ENCODE measurements at places on chromosomes 2 and 18.

DNA sequence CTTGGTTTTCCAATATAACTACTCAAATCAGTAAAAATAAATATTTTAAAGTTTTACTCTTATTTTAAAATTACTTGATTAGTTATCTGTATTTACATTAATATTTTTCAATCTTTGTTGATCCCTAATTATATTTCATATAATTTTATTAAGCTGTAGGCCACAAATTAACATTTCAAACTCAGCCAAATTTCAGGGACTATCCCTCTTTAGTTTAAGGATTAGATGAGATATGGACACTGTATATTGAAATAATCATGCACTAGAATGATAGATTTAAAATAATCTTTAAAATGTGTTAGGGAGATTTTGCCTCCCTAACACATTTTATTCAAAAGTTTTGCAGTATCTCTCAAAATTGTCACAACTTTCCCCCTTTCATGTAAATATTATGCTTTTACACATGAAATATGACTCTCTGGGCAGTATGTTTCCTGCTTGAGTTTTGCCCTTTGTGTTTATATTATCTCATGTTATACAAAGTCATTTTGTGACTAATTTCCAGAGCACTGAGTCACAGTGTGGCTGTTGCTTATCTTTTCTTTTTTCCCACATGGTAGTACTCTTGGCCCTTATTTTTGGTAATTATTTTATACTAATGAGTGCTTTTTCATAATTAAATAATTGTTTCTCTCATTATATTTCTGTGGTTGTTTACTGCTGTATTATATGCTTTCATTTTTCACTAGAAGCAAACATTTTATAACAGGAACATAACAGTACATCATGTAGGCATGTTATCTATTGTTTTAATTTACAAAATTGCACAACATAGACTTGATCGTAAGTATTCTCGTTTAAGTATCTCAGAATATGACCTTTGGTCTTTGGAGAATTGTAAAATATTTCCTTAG lies 1.2 kb downstream of the TFPI start:
- no peak for DNase-seq

- no peak for DNase-seq
Observed at GRCh38 chr2:64930258-64930671, 58.9 kb upstream of the SLC1A4 start.

DNA sequence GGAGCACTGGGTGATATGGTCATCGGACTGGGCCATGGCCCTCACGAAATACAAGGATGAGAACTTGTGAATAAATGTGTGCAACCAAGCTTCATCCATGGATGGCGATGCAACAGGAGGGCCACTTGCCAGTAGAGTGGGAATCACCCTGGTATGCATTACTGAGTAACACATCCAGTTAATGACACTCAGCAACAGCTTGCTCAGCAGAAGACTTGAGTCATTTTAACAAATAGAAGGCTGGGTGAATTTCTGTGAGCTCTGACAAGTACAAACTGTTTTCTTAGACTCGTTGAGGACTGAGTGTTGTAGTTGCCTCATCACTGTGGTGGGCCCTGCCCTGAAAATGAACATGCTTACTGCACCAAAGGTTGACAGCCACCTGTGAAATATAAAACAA lies 221.6 kb downstream of the NCKAP5 start:
- DNase-seq = no peak

- no peak for DNase-seq
Observed at GRCh38 chr18:37396971-37397720, 168.5 kb downstream of the CELF4 start.

- no peak for DNase-seq
Observed at GRCh38 chr2:167860082-167860481, 387.3 kb downstream of the STK39 start.

DNA sequence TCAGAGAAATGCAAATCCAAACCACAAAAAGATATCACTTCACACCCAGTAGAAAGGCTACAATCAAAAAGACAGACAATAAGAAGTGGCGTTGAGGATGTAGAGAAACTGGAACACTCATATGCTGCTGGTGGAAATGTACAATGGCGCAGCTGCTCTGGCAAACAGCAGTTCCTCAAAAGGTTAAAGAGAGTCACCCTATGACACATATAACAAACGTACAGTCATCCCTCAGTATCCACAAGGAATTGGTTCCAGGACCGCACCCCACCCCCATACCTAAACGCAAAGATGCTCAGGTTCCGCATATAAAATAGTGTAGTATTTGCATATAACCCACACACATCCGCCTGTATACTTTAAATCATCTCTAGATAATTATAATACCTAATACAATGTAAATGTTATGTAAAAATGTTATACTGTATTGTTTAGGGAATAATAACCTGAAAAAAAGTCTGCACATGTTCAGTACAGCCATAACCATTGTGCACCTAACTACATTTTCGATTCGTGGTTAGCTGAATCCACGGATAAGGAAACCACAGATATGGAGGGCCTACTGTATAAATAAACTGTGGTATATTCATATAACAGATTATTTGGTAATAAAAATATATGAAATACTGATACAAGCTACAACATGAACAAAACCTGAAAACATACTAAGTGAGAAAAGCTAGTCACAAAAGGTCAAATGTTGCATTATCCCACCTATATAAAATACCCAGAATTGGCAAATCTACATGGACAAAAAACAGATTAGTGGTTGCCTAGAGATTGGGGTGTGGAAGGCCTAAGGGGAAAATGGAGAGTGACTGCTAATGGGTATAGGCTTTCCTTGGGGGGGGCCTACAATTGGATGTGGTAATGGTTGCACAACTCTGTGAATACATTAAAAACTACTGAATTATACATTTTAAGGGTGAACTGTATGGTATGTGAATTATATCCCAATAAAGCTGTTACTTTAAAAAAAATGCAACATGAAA lies 37.5 kb downstream of the UXS1 start:
- no peak for DNase-seq

DNA sequence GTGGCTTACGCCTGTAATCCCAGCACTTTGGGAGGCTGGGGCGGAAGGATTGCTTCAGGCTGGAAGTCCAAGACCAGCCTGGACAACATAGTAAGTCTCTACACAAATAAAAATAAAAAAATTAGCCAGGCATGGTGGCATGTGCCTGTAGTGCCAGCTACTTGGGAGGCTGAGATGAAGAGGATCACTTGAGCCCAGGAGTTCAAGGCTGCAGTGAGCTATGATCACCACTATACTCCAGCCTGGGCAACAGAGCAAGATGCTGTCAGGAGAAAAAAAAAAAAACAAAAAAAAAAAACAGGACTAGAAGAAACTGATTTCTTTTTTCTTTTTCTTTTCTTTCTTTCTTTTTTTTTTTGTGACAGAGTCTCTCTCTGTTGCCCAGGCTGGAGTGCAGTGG lies 13.6 kb downstream of the SPDYA start:
- no peak for DNase-seq

GRCh38 chr2:232097260-232097659 lies 135.7 kb downstream of the DIS3L2 start:
- no peak for DNase-seq

- DNase-seq = no peak
Observed at GRCh38 chr2:70381821-70382220, 80.0 kb upstream of the FAM136A start.

DNA sequence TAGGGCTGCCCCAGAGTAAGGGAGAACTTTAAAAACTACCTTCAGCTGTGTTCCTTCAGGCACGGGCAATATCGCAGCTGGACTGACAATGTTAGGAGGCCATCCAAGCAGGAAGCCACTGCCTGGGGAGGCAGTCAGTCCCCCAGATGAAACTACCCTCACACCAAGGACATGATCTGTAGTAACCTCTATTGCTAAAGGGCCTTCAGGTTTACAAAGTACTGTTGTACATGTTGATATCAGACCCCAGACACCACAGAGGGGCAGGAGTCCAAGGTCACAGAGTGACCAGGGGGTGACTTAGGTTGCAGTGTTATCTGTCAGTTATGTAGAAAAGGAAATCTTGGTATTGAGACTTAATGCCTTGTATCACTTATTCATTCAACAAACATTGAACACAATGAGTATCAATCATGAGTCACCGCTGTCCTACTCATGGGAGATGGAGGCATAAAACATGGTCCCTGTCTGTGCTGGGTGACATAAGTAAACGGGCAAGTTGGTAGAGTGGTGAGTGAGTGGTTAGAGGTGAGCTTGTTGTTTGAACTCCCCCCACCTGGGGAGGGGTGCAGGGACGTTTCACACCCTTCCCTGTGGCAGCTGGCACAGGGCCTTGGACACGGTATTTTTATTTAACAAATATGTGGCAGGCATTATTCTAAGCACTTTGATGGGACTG lies 7.1 kb downstream of the CABLES1 start:
- DNase-seq = no peak

DNA sequence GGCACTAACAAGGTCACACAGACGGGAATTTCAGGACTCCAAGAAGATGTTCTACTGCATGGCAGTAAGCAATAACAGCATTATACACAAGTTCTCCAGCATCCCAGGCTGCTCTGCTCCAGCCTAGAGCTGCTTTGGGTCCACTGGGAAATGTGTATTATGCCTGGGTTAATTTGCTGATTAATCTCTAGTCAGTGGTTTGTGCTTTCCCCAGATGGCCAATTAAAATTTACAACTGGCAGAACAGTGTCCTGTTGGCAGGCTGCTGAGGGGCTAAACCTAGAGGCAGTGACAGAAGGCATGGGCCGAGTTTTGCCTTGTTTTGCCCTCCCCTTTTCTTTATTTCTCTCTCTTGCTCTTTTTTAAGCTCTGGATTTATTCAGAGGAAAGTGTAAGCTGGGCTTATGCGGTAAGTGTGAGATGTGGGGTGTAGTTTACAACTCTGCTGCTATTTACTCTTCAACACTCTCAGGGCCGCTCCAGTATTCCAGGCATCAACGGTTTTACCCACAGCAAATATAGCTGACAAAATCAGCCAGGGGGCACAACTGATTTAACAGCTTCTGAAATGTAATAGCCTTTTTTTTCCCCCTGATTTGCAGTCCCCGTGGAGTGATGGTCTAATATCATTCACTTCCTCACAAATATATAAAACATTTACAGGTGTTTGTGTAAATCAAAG lies 348.0 kb downstream of the GPD2 start:
- DNase-seq = no peak

GRCh38 chr2:113209646-113210171 lies 35.9 kb downstream of the PSD4 start:
- no peak for DNase-seq

- DNase-seq = no peak
Observed at GRCh38 chr2:235762832-235763598, 269.2 kb downstream of the AGAP1 start.

DNA sequence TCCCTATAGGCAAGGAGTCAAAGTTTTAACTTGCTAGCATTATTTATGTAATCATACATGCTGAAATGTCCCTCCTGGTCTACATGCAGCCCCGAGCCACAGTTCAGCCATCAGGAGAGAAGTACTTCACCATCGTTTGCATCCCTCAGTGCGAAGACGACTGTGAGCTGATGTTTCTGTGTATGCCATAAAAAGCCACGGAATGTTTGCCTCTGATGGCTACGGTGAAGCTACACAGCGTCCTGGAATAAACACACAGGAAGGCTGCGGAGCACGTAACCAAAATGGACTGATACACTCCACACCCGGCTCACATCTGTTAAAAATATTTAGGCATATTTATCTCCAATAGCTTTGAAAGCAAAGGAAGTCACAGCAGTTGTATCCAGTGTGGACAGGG lies 4.3 kb upstream of the SALL3 start:
- DNase-seq = no peak

GRCh38 chr2:202870431-202871299 lies 901 bp downstream of the ICA1L start:
- DNase-seq = peak; percentile 24

- DNase-seq = no peak
Observed at GRCh38 chr2:225616848-225617247, 217.3 kb downstream of the NYAP2 start.

DNA sequence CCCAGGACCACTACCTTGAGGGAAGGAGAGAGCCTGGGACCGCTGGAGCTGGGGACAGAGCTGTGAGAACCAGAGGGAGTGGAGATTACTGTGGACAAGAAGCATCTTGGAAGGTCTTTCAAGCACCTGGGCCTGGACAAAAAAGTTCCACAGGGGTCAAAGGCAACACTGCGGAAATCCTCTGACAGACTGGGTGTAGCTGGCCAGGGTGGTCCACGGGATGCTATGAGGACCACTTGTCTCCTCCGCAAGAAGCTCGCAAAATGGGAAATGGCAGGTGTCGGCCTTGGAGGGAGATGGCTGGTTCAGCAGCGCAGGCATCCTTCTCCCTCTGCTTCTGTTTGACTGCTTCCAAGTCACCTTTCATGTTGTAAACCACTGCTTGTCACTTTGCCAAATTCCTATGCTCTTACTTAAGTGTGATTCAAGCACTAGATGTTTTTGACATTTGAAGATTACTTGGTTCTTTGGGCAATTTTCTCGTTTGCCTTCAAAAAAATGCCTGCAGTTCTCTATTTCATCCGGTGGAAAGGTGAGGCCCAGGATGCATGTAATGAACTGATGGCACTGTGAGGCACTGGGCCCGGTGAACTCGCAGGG lies 27.7 kb downstream of the KLHL29 start:
- DNase-seq = no peak

- no peak for DNase-seq
Observed at GRCh38 chr2:240896394-240896793, 438 bp upstream of the MAB21L4 start.

DNA sequence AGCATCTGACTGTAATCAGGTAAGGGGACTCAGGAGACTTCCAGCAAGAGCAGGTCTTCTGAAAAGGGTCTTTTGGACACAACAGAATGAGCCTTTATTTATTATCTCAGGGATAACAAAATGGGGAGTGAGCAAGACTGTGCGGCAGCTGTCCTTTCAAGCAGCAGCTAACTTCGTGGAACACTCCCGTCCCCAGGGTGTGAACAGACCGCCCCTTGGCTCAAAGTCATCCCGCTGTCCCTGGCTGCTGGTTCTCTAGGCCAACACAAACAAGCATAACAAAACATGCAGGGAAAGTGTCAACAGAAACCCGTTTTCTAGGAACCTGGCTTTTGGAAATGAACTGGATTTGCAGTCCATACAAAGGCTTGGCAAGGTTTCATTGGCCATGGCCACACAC lies 787.9 kb upstream of the FANCL start:
- no peak for DNase-seq

DNA sequence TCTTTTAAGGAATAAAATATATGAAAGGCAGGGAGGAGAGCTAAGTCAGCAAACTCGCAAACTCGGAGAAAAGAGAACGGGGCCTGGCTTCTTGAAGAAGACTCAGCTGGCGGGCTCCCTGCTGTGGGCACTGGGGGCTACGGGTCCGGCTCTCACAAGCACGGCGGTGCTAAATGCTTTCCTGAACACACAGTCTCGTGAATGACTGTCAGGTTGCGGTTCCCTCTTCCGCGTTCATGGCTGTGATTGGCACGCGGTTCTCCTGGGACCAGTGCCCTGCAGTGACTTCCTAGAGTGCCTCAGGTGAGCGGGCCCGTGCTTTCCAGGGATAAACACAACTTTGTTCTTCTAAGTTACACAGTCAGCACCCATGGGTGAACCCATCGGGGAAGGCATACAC lies 208.4 kb downstream of the HDAC4 start:
- DNase-seq = no peak

GRCh38 chr2:9638532-9638931 lies 7.7 kb upstream of the YWHAQ start:
- no peak for DNase-seq
